ENCODE measurements at places on chromosomes 1 and 21.

- no peak for DNase-seq
These were observed 148.9 kb upstream of the ZNF648 start for GRCh38 chr1:182210417-182210816.

- DNase-seq: no peak
These were observed 25.0 kb downstream of the PDXK start for GRCh38 chr21:43743947-43744346.

- DNase-seq: no peak
These were observed 37.8 kb downstream of the LRRC71 start for GRCh38 chr1:156958247-156958714.

- DNase-seq: no peak
These were observed 3.4 kb downstream of the ATAD3C start for GRCh38 chr1:1452882-1453281.

DNA sequence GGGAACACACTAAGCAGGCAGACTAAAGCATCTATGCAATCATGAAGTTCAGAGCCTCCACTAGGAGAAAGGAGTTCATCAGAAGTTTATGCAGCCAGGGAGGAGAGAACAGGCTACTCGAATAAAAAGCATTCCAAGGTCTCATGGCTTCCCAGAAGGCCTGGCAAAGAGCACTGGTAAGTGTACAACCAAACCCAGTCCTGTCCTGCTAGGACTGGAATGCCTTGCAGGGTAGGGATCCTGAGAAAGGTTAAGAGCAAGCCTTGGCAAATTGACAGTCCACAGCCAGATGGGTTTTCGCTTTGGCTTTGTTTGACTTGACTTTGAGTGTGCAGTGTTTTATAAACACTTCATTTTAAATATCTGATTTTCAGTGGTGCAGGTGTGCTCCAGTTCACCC is 133.6 kb upstream of the ATP1B1 start:
- peak; percentile 57 for DNase-seq

- no peak for DNase-seq
These were observed 1622.8 kb upstream of the B3GALT2 start for GRCh38 chr1:194809215-194809614.

DNA sequence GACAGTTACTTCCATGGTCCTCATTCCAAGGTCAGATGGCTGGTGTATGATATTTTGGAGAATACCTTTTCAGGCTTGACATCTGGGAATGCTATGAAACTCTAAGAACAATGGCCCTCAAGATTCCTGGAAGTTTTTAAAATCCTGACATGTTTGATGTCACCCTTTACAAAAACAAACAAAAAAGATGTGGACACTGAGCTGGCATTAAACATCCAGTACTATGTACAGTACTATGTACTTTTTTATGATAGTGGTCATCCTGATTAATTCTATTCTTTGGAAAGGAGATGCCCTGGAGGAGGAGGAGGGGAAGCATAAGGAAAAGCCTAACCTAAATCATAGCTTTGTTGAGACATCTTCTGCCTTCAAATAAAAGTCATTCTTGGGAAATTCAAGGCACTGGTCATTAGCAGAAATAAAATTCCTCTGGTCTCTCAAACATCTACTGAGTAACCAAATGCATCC is 235.4 kb downstream of the HMCN1 start:
- DNase-seq: no peak

DNA sequence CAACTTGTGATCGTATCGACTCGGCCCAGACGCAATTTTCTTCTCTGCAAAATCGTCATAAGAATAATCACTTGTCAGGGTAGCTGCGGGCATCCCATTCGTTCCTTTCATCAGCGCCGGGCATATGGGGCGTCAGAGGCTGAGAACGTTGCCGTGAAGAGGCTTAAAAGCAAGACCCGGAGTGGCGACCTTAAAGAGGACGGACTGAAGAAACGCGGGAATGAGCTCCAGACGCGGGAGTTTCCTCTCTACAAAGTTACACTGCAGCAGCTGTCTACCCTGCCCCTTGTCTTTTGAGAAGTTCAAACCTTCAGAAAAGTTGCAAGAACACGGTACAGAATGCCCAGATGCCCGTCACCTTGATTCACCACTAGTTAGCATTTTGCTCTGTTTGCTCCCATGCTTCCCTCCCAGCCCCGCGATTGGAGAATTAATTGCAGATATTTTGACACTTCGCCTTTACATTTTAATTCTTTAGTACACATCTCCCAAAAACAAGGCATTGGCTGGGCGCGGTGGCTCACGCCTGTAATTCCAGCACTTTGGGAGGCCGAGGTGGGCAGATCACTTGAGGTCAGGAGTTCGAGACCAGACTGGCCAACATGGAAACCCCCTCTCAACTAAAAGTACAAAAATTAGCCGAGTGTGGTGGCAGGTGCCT is 967 bp downstream of the CENPS start:
- no peak for DNase-seq

GRCh38 chr1:155933591-155934096 is 569 bp downstream of the KHDC4 start:
- no peak for DNase-seq

DNA sequence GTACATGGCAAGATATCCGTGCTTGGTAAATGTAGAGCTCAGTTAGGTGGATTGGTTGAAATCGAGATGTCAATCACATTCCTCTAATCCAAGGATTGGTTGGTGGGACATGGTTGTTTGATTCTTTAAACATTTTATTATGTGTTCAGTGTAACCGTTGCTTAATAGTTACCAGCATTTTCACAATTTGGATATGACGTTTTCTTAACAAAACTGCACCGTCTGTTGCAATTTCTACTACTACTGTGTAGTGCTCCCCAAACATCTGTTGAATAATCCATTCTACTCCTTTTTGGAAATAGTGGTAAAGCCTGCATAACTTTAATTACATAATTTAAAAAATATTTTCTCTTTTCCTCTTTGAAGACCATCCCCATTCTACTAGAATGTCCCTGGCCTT is 16.3 kb downstream of the OR2B11 start:
- no peak for DNase-seq

DNA sequence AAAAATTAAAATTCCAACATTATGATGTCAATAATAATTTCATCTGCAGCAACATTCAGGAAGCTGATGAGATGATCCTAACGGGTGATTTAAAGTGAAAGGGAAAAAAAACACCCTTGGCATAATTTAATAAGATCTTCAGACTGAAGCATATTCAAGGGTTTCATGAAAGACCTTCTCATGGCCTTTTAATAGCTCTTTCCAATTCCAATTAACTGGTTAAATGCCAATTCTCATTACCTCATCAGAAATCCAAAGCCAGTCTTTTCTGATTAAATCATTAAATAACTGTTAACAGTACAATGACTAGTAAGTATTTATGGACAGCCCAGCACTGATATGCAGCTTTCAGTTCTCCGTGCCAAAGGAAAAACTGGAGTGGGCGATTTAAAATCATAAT is 407.5 kb downstream of the SMYD3 start:
- no peak for DNase-seq

All from COR-L47 (cell line).